SK-MEL-5 (cell line): ENCODE measurements at places on chromosomes 1 and 21.

DNA sequence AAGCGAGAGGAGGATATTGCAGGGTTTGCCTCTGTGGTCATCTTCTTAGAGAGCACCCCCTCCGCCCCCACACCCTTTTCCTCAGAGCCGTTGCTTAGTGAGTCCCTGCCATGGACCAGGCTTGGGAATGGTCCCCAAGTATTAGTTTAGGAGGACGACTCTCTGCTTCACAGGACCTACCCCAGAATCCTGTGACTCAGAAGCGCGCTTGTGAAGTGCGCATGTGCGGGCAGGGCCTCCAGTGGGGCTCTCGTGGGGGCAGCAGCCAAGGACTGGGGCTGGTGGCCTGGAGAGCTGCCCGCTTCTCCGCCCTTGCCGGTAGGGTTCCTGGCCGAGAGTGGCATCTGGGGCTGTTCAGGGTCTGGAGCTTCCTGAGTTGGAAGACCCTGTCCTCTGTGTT lies 37.3 kb upstream of the HMGN1 start:
- DNase-seq = peak; percentile 21

- peak; percentile 48 for DNase-seq
These were observed 1.0 kb downstream of the SLC35D1 start for GRCh38 chr1:67052741-67053534.

DNA sequence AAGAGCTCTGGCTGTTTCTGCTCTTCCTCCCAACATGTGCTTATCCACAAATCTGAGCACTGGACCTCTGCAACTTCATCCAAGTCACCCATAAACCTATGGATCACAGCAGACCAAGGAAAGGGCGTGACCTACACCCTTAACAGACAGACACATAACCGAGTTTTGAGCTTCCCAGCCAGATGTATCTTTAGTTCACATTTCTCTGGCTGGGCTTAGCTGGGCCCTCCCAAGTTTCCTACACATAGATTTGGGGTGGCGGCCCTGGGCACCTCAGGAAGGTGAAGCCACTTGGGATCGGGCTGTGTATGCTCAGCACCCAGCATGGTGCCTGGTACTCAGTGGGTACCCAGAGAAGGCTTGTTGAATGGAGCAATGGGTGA lies 26.4 kb downstream of the FAAH start:
- no peak for DNase-seq

DNA sequence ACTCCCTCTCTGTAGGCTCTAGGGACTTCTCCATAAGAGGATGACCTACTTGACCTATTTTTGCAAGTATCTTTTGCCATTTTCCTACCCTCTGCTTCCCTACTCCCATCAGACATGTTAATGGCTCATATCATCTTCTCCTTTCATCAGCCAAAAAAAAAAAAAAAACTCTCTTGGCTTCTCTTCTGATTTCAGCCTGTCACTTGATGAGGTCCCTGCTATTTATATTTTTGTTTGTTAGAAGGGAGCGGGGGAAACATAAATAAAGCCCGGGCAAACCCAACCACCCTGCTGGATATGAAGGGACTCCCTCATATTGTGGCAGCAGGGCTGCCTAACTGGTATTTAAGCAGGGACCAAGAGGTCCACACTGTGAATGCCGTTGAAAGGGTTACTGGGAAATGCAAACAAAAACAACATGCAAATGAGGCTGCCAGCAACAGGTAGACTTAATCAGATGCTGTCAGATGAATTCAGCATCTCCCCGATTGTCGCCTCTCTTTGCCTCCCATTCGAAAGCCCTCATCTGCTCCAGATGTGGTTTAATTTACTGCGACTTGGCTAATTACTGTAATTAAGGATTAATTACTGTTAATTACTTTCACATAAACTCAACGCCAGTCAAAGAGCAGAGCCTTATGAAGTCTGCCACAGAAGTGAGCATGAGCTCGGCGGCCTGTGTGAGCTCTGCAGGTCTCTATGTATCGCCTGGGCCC lies 172.3 kb downstream of the PBX1 start:
- DNase-seq = no peak

- no peak for DNase-seq
These were observed 261.9 kb downstream of the RYR2 start for GRCh38 chr1:237303929-237304328.

DNA sequence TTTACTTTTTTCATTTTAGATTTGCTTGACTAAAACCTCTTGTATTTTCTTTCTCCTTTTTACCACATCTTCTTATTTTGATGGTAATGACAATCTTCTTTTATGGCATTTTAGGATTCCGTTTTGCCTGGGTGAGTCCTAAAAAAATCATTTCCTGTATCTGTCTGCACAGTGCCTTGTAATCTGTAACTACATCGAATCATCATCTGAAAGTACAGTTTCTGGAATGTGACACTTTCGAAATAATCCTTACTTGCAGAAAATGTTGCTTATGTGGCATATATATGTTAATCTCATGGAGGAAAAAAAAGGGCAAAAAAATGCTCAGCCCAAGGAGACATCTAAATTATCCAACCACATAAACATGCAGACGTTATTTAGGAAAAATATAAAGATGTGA lies 29.0 kb downstream of the GREM2 start:
- no peak for DNase-seq

DNA sequence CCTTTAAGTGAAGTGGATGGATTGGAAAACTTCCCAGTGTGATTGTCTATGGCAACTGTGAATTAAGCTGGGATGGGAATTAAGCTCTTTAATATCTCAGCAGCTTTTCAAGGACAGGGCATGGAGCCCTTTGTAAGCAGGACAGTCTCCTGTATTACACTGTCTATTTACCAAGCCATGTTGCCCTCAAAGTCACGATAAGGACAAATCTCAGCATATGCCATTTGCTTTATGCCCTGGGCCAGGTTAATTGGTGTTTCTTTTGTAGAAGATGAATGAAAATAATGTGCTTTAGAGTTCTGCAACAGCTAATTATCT lies 17.6 kb downstream of the UTP25 start:
- DNase-seq = no peak

- DNase-seq = no peak
These were observed 19.0 kb downstream of the SAMSN1 start for GRCh38 chr21:14526836-14527695.

DNA sequence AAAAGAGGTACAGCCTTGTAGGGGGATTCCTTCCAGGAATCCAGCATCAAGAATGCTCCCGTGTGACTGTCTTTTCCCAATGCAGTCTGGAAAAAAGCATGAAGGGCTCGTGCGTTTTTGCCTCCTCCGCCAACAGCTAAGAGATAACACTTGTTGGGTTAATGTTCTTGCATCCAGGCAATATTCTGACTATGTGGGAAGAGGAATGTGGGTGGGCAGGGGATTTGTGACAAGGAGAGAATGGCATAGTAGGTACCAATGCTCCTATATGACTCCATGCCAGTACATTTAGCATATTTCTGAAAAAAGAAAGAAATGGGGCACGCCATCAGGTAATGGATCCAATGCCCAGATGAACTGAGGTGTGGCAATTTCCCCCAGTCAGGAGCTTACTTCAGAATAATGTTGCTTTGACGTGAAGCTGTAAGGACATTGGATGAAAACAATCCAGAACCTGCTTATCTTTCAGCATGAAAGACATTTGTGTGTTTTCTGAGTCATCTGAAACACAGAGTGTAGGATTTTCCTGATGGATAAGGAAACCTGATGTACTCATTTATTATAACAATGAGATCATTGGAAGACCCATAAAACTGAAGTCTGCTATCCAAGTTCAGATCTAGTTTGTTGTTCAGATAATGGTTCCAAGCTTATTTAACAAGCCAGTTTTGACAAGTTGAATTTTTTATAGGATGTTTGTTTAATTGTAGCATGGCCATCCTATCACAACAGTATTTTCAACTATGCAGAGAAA lies 105.5 kb downstream of the LYPLAL1 start:
- DNase-seq = no peak

DNA sequence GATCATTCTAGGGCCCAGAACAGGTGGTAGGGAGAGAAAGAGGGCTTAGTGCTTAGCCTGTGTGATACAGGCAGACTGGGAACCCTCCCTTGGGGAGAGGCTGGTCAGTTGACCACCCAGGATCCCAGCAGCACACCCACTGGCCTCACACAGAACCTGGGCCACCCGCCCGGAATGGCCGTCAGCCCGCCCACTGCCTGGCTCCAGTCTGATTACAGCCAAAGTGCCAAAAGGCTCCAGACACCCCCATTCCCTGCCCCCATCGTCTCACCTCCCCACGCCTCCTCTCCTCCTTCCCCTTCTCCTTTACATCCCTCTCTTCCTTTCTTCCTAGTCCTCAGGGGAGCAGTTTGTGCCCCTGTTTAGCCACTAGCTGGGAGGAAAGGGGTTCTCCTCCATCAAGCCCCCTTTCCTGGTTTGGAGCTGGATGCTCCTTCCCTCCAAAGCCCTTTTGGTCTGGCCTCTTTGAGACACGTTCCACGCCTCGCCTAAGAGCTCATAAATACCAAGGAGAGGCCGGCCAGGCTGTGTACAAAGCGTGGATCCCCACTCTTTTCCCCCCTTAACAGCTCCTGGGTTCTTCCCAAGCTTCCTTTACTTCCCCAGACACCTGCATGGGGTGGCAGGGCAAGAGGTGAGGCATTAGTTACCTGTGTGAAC lies 4.6 kb upstream of the WNT2B start:
- no peak for DNase-seq

DNA sequence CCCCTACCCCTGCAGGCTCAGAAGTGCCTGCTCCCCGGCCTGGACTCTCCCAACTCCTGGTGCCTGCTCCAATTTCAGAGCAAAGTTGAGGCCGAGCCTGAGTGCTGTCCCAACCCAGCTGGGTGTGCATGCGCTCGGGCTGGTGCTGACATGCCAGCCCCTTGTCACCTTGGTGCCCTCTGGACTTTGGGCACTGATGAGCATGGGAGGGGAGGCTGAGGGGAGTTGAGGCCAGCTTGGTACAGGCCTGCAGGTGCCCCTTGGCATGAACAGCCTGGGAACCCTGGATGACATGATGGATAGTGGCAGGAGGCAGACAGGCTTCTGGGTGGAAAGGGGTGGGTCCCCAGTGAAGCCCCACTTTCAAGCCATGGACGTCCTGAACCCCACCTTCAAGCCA lies 366.1 kb upstream of the NEGR1 start:
- no peak for DNase-seq

- DNase-seq = no peak
These were observed 30.9 kb downstream of the FAM163A start for GRCh38 chr1:179774000-179774399.

- DNase-seq = no peak
These were observed 9.8 kb upstream of the STRIP1 start for GRCh38 chr1:110024613-110025012.
